Right ventricle myocardium superior (tissue), 1 donor: ENCODE measurements at places on chromosomes 4 and X.

DNA sequence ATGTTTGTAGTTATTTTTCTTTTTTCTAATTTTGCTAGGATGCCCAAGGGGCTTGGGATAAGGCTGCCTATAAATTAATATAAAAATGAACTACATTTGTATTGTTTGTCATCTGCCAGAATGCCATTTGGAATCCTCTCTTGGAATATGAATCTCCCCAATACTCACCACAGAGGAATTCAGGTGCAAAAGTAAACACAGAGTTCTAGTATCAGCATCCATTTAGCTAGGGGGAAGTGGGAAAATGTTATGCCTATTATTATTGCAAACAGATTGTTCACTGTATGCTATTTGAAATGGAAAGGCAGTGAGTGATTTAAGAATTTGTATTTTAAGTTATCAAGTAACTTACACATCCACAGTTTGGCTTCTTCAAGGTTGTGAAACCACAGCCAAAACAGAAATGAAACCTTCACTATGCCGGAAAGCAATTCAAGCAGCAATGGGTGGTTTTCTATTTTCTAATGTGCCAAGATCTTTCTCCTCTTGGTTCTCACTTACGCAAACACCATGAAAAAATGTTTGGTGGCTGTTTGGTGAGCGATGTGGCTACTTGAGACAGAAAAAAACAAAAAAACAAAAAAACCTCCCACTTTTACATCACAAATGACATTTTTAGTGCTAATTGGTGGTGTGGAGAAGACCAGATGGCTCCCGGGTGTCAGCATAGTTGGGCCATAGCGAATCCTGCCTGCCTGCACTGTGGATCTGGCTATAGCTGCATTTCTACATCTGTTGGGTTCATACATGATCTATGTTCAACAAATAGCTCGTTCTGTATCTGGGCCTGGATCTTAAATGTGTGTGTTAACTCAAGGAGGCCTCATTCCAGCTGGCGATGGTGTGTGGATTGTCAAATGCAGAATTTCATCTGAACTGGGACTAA, 200.8 kb upstream of the GIMD1 start:
- no peak for DNase-seq

DNA sequence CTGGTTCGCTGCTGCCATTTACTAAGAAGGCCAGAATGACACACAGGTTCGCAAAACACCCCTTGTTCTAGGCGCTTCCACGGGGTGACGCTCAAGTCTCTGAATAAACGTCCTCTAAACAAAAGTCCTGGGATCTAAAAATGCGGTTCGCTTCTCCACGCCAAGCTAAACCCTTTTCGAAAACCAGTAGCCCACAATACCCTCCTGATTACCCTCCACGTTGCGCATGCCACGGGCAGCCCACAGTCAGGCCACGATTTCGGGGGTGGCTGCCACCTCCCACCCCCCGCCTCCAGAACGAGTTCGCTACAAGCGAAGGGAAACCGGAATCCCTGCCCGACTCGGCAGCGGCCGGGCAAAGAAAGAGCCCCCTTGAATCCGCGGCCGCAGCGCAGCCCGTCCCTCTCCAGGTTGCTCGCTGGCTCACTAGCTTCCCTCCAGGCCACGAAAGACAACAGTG, 423 bp downstream of the RPL39 start:
- no peak for DNase-seq

DNA sequence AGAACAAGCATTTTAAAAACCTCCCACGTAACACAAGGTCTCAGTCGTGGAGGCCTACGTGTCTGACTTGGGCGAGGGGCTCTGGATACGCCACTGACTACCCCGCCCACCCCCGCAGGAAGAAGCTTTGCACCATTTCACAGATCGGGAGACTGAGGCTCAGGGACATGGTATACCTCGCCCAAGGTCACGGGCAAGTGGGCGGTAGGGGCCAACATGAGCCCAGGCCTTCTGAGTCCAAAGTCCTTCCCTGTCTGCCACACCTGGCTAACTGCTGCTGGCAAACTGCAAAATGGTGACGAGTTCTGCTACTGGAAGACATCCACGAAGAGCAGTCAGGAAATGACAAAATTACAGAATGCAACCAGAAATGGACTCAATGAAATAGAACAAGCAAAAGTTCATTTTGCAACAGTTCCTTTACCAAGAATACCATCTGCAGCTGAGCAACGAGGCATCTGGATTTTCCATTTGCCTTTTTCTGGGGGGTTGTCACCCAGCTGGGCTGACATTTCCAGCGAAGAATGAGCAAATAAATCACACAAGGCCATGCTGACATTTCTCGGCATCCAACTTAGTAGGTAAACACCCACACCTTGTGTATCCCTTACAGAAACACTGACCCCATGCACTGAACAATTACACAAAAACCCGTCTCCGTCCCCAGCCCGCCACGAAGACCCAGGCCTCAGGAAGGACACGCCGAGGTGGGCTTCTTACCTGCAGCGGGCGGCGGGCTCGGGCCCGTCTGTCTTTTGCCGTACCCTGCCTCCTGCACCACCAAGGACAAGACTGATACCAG, 70.2 kb upstream of the AFAP1 start:
- DNase-seq: no peak

GRCh38 chr4:90498175-90498574, 371.0 kb downstream of the CCSER1 start:
- DNase-seq: no peak

DNA sequence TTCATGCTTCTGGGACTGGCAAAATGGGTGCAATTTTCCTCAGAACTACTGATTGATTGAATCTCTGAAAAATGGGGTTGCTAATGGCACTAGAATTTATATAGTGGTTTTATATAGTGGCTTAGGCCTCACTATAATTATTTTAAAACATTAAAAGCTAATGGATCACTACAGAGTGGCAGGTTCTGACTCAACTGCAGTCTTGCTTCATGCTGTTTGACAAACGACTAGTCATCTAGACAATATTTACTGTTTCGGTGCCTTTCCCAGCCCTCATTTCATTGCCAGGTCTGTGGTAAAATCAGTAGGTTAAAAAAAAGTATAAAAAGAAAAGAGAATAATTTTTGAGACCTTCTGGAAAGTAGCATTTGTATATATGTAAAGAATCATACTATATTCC, 352.8 kb upstream of the ATOH1 start:
- no peak for DNase-seq

- DNase-seq: no peak
These were observed 62.5 kb upstream of the GPR174 start for GRCh38 chrX:79081895-79082512.

GRCh38 chr4:6453688-6453990, 18.8 kb downstream of the PPP2R2C start:
- DNase-seq: no peak

- no peak for DNase-seq
These were observed 229.2 kb upstream of the INTU start for GRCh38 chr4:127403471-127404084.

DNA sequence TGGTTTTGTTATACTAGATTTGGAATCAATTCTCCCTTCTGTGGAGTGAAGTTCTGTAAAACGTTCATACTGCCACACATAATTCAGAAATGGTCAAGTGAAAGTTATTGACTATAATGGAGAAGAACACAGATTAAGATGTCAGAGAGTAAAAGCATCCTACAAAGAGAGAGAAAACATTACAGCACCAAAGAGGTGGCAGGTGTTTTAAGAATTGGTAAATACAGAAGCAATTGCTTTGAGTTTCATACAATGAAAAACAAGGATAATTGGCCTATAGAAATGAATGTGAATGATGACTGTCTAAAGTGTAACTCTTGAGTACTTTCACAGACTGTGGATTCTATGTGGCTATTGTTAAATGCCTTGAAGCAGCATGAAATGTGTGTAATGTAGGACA, 435.6 kb upstream of the SMIM31 start:
- no peak for DNase-seq

- no peak for DNase-seq
These were observed 1317.6 kb downstream of the ADGRL3 start for GRCh38 chr4:62517716-62518115.

GRCh38 chr4:121642292-121642691, 54.5 kb downstream of the ANXA5 start:
- no peak for DNase-seq

GRCh38 chrX:39401483-39402110, 600.3 kb downstream of the MID1IP1 start:
- DNase-seq: no peak

- DNase-seq: no peak
These were observed 38.5 kb downstream of the MAGEB5 start for GRCh38 chrX:26254436-26254835.

DNA sequence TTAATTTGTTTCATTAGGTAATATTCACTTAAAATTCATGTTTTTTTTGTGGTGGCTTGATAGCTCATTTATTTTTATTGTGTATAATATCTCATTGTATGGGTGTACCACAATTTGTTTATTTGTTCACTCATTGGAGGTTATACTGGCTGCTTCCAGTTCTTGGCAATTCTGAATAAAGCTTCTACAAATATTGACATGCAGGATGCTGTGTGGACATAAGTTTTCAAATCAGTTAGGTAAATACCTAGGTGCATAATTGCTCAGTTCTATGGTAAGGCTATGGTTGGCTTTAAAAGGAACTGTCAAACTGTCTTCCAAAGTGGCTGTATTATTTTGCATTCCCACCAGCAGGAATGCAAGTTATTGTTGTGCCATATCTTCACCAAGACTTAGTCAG, 504.5 kb upstream of the GALNTL6 start:
- no peak for DNase-seq

DNA sequence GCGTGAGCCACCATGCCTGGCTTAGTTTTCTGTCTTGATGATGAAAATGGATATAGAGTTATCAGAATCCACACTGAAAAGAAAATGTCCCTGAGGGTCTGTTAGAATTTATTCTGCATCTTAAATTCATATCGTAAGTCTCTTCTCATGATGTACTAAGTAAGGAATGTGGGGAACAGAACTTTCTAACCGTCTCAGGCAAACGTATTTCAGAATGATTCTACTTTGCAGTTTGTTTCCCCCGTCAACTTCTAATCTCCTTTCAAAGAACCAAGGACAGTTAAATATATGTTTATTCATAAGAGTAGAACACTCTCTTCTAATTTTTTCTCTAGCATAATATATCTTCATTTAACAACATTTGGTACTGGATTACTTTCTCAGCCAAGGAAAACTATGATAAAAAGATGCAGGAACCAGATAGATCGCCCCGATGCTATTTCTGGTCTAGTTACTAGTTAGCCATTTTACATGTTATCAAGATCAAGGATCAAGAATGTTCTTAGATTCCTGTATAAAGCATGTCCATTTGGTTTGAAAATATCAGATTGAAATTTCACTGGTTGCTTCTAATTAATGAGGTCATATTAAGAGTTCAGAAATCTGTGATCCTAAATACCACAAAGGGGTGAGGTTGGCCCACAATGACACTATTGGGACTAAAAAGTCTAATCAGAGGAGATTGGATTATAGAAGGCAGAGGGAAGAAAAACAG, 49.5 kb downstream of the METTL14 start:
- no peak for DNase-seq

GRCh38 chr4:162715401-162715800, 451.3 kb downstream of the NAF1 start:
- DNase-seq: no peak

- DNase-seq: no peak
These were observed 7.9 kb downstream of the CCDC22 start for GRCh38 chrX:49243166-49243565.

- no peak for DNase-seq
These were observed at the start of gene PAGE1 for GRCh38 chrX:49695276-49696180. TSS of gene PAGE1 (minus strand) at chrX:49695984. CDS start at chrX:49694770, 1,214 bp downstream.

DNA sequence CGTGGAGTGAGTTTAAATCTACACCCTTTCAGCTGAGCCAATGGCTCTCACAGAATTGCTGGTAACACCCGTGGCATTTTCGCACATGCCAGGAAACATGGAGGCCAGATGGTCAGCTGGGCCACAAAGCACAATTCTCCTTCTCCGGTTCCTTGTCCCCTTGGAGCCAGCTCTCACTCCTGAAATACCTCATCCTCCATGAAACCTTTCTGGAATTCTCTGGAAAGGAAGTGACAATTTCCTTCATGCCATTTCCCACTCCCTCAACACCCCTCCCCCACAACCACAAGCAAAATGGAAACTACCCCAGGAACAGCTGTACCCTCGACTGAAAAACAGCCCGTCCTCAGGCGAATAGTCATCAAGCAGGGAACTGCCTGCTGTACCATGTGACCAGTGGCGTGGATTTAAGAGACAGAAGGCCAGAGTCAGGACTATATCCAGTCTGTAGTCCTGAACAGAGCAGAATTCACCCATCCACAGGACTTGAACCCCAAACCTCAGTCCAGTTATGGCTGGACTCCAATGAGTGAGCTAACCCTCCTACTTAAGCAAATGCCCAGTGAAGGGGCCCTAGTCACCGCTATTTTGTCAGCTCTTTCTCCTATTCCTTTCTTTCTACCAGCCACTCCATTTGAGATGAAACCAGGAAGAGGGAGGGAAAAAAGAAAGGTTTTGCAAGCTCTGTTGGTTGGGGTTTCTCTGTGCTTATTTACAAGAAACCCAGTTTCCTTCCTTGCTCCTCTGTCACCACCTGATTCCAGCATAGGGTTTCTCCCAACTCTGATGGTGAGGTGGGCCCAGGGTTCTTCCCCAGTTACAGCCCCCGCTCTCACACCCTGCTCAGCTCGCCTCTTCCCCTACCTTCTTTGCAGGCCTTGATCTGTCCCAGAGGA, 24.5 kb downstream of the ELF4 start:
- no peak for DNase-seq

- DNase-seq: no peak
These were observed 83.6 kb downstream of the PPP1R2C start for GRCh38 chrX:42694260-42694815.

GRCh38 chr4:137238456-137239162, 293.7 kb downstream of the PCDH18 start:
- no peak for DNase-seq

- DNase-seq: no peak
These were observed 23.2 kb upstream of the AASDH start for GRCh38 chr4:56410247-56411062.

DNA sequence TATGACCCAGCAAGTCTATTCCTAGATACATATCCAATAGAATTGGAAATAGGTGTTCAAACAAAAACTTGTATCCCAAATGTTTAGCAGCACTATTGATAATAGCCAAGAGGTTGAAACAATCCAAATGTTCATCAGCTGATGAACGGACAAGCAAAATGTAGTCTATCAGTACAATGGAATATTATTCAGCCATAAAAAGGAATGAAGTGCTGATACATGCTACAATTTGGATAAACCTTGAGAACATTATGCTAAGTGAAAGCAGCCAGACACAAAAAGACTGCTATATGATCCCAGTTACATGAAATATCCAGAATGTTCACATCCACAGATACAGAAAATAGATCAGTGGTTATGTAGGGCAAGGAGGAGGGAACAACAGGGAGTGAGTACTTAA, 50.1 kb downstream of the PLAC1 start:
- DNase-seq: no peak
